SIG-M5 (cell line): ENCODE measurements at places on chromosomes 7 and 10.

- DNase-seq, result no peak
Measured at GRCh38 chr10:13450069-13450468, 78.7 kb downstream of the BEND7 start.

GRCh38 chr10:125081931-125082330 lies 78.4 kb downstream of the CTBP2 start:
- no peak for DNase-seq

DNA sequence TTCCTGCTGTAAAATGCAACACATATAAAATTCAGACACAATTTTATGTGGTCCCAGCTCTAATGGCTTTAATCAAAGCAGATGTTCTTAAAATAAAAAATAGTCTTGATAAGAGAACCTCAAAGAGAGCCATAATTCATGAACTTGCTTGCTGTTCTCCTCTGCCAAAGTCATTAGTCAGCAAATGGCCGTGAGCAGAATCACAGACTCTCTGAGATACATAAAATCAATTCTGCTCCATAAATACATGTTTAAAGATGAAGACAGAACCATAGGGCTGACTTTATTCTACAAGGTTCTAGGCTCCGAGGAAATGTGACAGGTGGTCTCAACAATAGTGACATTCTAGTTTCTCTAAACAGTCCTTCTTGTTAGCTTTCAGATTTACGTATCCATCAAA lies 29.8 kb downstream of the HSPA12A start:
- DNase-seq, result no peak

GRCh38 chr7:81267508-81267907 lies 348.7 kb upstream of the SEMA3C start:
- DNase-seq, result no peak

DNA sequence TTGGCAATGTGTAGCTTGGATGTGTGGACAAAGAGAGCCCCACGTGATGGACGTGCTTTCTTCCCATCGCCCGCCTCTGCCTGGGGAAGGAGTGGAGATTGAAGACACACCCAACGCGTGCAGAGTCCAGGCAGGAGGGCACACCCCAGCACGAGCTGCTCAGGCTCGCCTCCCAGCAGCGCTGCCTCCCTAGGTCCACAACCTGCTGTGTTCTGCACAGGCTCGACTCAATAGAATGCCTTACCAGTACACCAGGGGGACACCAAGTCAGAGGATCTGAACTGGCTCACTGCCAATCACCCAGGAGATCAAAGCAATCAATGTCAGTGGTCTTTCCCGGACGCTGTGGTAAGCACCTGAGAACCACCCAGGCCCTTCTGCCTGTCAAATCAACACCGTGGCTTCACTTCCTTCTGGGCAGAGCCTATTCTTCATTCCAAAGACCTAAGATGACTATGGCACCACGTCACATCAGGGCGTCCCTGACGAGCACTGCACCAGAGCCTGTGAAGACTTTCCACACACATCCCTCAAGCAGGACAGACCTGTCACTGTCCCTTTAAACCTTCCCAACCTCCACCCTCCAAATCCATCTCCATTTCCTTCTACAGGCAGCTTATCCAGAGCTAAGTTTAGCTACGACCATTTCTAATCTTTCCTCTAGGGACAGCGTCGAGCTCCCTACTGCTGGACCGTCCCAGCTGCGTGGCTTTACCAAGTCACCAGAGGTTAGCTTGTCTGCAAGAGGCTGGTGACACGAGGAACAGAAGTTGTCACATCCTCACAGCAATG lies 72.3 kb downstream of the AMZ1 start:
- no peak for DNase-seq

- no peak for DNase-seq
Measured at GRCh38 chr7:65798111-65799075, 74.5 kb upstream of the VKORC1L1 start.

DNA sequence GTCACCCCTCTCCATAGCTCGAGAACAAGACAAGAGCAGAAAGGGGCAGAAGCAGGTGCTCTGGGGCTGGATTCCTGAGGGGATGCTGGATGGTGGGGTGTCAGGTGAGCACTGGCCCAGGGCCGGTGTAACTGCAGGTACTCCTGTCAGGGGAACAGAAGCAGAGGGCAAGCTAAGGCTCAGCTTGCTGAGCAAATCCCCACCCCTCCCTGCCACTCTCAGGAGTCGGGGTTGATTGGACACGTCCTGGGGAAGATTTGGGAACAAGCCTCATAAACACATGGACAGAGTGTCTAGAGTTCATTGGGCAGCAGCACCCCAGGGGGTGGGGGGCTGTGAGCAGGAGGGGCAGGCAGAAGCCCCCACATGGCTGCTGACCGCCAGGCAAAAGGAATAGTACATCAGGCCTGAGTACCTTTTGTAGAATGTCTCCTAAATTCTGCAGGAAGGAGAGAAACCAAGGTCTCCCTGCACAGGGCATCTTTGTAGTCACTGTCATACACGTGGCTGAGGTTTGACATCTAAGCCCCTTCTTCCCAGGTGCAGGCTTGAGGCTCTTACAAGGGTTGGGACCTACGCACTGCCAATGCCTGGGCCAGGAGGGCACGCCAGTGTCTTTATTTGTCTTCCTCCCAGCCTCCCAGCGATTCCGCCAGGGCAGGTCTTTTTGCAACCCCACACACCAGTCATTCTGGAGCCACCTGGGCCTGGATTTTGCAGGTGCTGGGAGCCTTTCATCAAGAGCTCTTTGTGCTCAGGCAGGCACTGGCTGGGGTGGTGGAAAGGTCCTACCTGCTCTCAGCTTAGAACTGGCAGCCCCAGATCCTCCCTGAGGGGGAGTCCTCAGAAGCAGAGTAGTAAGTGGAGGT lies 2.8 kb downstream of the CALML3 start:
- no peak for DNase-seq

DNA sequence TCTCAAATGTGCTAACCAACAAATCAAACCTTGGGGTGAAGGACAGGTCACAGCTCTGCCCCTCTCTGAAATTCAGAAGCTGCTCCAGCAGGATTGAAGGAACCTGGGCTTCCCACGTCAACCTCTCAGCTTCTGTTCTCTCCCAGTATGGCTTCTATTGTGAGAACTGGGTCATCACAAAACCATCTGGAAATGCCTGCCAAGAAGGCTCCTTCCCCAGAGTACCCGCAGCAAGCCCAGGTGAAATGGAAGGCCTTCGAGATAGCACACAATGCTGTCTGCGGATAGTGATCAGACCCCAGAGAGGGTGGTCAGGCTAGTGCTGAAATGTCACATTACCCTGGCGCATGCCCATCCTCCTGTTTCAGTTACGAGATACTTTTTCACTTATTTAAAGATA lies 16.4 kb upstream of the PROSER2 start:
- no peak for DNase-seq

GRCh38 chr10:49605216-49605938 lies 4.7 kb upstream of the SLC18A3 start:
- DNase-seq, result no peak

GRCh38 chr10:49347827-49348226 lies 48.1 kb downstream of the DRGX start:
- DNase-seq, result no peak

GRCh38 chr10:72068901-72069446 lies 19.4 kb downstream of the SPOCK2 start:
- no peak for DNase-seq

- DNase-seq, result no peak
Measured at GRCh38 chr10:114593240-114593792, 64.8 kb downstream of the ABLIM1 start.

- DNase-seq, result no peak
Measured at GRCh38 chr7:147894271-147894670, 696.3 kb upstream of the C7orf33 start.
